NCI-H1105 (cell line): ENCODE measurements at places on chromosomes 3 and 15.

GRCh38 chr3:66703501-66703900, 202.7 kb upstream of the LRIG1 start:
- DNase-seq, result no peak

- no peak for DNase-seq
These were observed 32.2 kb upstream of the ACP3 start for GRCh38 chr3:132284781-132285619.

GRCh38 chr3:40035177-40035576, 225.8 kb downstream of the MYRIP start:
- DNase-seq, result no peak

DNA sequence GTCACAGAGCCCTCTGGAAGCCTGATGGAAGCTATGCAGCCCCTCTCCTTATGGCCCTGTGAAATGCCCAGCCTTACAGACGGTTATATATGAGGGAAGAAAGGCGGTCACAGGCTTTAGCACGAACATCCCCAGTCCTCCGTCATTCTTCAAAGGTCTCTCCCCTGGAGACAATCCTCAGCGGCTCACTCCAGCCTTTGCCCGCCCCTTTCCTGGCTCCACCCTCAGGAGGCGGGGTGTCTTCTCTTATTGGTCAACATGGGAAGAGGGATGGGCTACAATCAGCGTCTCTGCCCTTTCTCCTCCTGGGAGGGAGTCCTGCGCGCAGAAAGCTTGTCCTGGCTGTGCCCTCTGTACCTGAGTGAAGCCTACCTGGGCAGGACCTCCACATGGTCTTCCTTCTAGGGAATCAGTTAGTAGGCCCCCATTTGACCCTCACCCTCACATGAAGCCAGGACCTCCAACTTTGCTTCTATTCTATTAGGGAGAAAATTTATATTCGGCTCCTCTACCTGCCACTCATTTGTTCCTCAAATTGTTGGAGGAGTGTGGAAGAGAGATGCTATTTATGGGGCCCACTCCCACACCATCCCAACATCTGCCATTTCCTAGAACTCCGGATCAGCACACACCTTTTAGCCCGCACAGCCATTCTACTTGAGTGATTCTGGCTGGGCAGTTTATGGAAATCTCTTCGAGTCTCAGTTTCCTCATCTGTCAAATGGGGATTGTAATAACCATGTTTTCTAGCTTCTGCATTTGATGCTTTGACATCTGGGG, 112.9 kb upstream of the SLC6A11 start:
- DNase-seq, result no peak

GRCh38 chr15:29102911-29103823, 166.5 kb downstream of the NSMCE3 start:
- no peak for DNase-seq

DNA sequence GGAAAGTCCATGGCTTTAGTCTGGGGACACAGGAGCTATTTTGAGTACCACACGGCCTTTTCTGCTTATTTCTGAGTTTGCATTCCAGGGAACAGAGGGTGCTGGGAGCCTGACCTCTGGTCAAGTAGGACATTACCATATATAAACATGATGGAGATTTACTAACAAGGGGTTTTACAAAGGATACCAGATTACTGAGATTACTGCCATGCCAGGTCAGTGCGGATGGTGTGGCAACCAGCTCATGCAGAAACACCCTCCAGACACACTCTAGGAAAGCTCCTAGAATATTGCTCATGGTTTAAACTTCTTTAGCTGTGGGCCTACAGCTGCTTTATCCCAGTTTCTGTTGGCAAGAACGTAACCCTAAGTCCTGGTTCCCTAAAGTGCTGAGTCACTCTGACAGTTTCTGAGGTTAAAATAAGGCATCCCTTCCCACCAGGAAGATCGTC, 54.3 kb upstream of the AGTR1 start:
- no peak for DNase-seq

DNA sequence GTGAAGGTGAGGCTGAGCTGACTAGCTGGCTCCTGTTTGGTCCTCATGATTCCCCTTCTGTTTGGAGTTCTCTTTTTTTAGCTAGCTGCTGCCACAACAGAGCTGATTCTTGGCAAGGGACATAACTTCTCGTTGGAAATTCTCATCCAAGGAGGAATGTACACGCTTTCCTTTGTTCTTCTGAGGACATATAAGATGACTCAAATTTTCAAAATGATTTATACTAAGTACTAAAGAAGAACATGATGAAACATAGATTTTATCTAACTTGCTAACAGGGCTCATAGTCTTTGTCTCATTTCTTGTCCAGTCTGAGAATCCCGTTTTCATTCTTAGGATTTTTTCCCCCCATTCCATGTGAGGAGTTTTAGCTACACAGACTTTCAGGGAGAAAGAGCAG, 2.9 kb upstream of the TFG start:
- DNase-seq, result no peak

- DNase-seq, result no peak
These were observed 22.8 kb downstream of the MESP1 start for GRCh38 chr15:89728254-89728653.

DNA sequence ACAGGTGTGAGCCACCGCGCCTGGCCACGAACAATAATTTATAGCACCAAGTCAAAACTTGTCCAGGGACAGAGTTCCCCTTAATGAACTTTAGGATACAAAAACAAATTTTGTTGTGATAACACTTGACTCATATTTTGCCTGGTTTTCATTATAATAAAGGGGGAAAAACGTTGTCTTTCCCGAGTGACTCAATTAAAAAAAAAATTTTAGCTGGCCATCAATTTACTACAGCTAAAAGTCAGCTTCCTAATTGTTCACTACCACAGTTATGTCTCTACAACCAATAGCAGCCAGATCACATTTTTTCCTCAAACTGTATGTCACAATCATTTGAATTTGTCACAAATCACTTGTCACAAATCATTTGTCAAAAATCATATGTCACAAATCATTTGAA, 116.0 kb downstream of the P3H2 start:
- DNase-seq, result no peak

DNA sequence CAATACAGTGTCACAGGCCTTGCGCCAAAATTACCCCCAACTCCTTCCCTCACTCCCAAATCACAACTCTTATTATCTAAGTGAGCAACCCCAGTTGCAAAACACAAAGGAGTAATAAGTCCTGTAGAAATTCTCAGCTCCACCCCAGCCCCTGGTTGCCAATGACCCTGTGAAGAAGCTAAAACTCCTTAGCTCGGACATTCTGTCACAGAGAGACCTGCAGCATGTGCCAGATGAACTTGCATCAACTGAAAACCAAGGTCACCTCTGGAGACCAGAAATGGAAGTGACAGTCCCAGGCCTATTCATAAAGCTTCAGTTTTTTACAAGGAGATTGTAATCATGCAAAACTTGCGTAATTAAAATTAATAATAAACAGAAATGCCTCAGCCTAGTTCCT, 55.2 kb downstream of the RBPMS2 start:
- no peak for DNase-seq

DNA sequence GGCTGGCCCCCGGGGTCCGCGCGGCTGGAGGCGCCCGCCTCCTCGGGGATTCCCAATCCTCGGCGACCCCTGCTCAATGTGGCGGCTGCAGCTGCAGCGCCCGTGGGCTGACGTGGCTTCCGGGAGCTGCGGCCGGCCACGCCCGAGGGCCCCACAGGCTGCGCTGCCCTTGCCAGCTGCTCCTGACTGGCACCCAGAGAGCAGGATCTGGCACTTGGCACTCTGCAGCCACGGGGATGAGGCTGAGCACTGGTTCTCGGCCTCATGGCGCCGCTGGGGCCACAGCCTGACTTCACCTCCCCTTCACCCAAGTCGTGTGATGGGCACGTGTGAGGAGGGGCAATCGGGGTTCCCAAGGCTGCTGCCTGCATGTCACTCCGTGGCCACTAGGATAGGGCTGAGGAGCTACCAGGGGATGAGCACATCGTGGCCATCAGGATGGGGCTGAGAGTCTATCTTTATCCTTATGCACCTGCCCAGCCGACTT, 267.8 kb upstream of the FRG2C start:
- no peak for DNase-seq

DNA sequence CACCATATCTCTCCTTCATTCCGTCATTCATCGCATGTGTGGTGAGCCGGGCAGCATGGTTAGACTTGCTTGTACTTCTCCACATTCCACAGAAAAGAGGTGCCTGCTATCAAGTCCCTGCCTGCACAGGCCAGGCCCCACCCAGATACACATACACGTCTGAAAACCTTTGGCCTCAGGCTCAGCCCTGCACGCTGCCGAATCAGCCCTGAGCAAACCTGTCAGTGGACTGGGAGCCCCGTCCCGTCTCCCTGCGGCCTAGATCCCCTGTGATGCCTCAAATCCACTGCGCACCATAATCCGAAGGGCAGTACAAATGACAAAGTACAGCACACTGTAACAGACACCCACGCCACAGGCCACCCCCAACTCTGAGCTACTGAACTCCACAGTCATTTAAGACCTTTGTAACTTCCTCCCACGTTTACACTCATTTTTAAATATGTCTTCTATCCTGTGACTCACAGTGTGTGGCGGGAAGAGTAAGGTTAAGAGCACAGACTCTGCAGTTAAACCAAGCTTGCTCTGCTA, 67.1 kb downstream of the MB21D2 start:
- no peak for DNase-seq

- DNase-seq, result no peak
These were observed 29.1 kb downstream of the MEF2A start for GRCh38 chr15:99594916-99595315.

DNA sequence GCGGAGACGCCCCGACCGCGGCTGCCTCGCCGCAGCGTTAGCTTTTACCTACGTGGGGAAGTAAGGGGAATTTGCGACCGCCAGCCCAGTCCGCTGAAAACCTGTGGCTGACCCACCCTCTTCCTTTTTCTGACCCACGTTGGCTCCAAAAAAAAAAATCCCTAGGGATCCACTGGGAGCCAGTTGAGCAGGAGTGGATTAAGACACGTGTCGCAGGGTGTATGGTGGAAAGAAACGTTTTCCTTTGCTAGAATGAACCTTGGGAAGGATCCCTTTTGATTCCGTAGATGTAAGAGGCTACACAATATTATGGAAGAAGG, 575 bp upstream of the PCYT1A start:
- no peak for DNase-seq

DNA sequence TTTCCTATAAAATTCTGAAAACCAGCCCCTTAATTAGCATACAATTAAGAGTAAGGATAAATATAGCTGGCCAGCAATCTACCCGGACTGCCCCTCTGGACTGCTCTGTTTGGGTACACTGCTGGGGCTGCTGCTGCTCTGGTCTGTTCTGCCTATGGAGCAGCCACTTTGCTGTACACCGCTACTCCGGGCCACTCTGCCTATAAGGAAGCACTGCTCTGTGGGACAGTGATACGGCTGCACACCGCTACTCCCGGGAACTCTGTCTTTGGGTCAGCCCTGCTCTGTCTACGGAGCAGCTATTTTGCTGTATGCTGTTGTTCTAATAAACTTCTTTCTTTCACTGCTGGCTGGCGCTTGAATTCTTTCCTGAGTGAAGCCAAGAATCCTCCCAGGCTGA, 316.5 kb upstream of the PLSCR5 start:
- DNase-seq, result no peak

- DNase-seq, result no peak
These were observed 261.9 kb downstream of the TBL1XR1 start for GRCh38 chr3:176935194-176935888.

DNA sequence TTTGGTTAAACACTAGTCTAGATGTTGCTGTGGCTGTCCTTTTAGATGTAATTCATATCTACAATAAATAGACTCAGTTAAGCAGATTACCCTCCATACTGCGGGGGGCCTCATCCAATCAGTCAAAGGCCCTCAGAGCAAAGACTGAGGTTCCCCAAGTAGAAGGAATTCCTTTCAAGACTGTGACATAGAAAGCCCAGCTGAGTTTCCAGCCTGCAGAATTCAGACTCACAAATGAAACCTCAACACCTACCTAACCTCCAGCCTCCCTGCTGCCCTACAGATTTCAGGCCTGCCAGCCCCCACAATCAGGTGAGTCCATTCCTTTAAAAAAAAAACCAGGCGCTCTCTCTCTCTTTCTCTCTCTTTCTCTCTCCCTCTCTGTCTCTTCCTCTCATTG, 73.6 kb upstream of the NSMCE3 start:
- no peak for DNase-seq

GRCh38 chr3:135503760-135504686, 461.5 kb upstream of the PPP2R3A start:
- peak; percentile 91 for DNase-seq

- DNase-seq, result no peak
These were observed 315.0 kb downstream of the OXSM start for GRCh38 chr3:26104851-26105251.

GRCh38 chr15:68887819-68888218, 42.5 kb upstream of the SPESP1 start:
- DNase-seq, result no peak

DNA sequence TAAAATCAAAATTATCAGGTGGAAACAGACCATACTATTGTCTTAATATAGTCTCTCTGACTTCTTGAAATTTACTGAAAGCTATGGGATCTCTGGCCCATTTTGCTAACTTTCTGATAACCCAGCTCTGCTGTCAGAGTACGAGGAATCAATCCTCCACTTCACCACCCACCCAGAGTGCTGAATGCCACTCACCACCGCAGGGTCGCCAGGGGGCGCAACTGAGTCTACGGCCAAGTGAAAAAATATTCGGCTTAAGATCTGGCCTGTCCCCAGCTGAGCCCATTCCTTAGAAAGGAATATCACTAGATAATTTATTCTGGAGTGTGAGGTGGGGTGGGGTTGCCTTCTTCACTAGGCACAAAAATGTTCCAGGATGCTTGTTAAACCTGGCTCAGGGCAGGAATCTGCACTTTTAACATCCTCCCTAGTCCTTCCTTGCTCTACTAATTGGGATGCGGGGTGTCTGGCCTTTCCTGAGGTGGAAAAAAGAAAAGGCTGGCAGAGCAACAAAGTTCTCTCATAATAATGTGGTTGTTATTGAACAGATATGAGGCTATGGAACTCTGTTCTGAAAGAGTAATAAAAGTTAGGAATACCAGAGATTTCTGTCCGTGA, 520.6 kb downstream of the MFSD1 start:
- no peak for DNase-seq

DNA sequence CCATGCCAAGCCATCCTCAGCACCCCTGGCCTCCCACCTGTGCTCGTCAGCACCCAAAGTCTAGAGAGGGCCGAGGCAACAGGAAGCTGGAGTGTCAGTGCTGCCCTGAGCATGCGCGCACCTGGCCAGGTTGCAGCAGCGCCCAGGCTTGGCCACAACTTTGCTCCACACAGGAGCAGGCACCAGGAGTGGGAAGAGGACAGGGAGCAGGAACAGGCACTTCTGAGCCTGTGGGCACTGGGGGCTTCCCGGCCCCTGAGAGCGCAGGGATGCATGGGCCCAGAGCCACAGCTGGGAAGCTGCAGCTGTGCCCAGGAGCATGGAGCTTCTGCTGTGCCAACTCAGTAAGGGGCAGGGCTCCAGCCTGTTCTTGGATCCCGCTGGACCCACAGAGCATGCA, 471.5 kb upstream of the WNT5A start:
- no peak for DNase-seq

- DNase-seq, result no peak
These were observed 74.9 kb upstream of the SETMAR start for GRCh38 chr3:4228295-4228694.

DNA sequence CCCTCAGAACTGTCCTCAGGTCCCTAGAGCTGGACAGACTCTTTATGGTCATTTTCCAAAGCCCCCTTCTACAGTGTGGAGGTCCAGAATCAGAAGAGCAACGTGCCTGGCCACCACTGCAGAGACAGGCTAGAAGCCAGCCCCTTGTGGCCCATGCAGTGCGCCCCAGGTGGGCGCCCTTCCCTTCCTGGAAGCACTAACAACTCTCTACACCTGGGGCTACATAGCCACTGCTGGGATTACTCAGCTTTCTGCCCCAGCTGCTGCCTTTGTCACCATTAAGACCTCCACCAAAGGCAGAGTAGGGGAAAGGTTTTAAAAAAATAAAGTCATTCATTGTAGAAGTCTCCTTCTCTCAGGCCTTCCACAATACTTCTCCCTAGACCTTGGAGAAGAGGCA, 2.3 kb downstream of the RASGRP1 start:
- no peak for DNase-seq
